NCI-H1436 (cell line): ENCODE measurements at places on chromosomes 12 and 14.

- no peak for DNase-seq
These were observed at the start of gene SCN8A for GRCh38 chr12:51591016-51591901. Gene SCN8A, plus strand, starts transcription at chr12:51591233. Its CDS starts 71,585 bp downstream, at chr12:51662818.

DNA sequence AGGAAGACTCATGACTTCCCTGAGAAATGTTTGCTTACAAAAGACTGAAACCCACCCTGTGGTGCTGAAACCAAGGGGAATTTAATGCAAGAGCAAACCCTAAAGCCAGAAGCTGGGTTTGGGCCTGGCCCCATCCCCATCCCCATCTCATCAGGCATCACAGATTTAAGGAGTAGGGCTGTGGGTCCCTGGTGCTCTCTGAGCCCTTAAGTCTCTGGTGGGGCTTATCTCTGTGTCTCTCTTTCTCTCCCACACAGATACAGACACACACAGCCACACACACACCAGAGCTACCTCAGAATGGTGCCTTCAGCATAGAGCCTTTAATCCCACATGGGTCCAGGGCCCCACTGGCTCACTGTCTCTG is 237.1 kb downstream of the SLC41A2 start:
- DNase-seq = no peak

DNA sequence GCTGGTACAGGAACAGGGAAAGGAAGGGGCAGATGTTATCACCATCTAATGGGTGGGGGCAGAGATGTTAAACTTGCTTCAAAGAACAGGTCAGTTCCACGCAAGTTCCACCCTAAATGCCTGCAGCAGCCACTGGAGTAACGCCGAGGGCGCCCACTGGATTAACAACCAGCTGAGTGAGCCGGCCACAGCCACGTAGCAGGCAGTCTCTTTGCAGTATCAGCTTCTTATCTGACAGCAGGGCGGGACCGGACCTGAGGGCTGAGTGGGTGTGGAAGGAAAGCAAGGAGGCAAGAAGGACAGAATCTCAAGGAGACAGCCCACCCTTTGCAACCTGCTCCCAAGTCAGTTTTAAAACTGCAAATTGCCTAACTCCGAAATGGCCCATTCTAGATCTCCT is 38.4 kb upstream of the FOXN3 start:
- no peak for DNase-seq

GRCh38 chr12:2615665-2616402 is 178.9 kb upstream of the FKBP4 start:
- no peak for DNase-seq

- DNase-seq = no peak
These were observed 81.6 kb downstream of the RGS6 start for GRCh38 chr14:72013721-72014345.

GRCh38 chr12:91377436-91377835 is 194.8 kb upstream of the DCN start:
- no peak for DNase-seq
